ENCODE measurements at places on chromosomes 5 and 9.

DNA sequence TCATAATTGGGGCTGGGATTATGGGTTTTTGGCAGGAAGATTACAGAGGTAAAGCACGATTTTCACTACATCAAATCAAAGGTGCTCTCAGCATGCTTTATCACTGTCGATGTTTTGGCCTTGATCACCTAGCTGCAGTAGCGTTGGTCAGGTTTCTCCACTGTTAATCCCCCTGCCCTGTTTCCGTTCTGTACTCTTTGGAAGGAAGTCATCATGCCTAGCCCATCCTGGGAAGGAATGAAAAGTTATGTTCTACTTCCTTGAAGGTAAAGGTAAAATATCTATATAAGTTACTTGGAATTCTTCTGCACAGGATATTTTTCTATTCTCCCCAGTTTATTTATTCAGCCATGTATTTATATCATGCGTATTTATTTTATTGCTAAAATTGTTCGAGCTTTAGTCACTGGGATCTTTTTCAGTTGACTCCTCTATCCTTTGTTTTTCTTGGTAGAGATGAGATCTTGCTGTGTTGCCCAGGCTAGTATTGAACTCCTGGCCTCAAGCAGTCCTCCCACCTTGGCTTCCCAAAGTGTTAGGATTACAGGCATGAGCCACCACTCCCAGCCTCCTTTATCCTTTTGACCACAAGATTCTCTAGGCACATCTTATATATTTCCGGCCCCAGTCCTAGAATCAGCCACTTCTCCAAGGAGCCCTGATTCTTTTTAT lies 25.3 kb downstream of the FAF2 start:
- no peak for DNase-seq

DNA sequence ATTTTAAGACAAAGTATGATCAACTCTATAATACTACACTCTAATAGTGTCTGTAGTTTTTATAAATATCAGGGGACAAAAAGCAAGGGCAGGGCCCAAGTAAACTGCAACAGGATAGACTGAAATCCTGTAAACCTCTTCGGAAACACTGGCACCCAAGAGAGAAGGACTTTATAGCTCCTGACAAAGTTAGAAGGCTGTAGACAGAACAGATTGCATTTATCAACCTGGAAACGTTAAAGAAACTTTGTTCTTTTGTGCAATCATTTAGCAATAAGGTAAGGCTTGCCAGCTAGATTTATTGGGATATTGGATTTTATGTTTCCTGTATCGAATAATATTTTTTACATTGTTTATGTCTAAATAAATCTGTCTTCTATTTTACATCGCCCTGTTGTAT lies 91.8 kb upstream of the MAN2A1 start:
- DNase-seq, result no peak

DNA sequence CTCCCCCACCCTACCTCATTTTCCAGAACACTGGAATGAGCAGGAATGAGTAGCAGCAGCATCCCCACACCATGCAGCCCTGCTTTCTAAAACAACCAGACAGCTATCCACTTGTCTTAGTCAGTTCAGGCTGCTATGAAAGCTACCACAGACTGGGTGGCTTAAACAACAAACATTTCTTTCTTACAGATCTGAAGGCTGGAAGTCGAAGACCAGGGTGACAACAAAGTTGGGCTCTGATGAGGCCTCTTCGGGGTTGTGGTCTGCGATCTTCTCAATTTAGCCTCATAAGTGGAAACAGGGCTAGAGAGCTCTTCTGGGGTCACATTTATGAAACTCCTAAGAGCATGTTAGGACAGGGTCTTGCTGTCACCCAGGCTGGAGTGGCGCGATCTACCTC lies 38.9 kb downstream of the LPAR1 start:
- no peak for DNase-seq

- no peak for DNase-seq
Measured at GRCh38 chr5:160333721-160334120, 21.4 kb upstream of the CCNJL start.

DNA sequence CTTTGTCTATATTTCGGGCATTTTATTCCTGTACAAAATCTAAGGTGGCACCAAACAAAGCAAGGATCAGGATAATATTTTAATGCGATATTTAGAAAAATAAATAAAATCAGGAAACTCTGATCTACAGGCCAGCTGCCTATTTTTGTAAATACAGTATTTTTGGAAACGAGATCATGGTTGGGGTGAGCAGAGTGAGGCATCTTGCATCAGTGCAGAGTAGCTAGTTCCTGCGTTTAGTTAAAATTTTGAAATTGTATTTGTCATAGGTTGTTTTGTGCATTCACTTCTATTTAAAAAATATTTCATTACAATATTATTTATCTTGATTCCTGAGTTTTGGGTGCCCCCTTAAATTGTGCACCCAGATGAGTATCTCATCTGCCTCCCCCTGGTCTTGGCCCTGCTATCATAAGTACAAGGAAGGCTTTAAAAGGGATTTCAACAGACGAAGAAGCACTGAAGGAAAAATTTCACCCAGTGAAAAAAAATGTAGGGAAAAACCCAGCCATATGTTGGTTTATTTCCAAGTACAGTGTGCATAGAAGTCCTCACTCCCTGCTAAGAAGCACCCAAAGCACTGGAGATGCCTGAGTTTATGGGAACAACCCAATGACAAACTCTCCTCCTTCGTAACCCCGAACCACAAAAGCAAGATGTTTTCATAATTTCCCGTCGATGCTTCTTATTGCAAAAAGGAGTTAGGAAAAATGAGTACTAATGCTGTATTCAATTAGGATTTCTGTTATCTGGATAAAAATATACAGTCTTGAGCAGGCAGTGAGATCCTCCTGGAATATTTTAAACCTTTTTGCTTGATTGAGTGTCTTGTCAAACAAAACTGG lies 304.7 kb upstream of the CLINT1 start:
- no peak for DNase-seq

DNA sequence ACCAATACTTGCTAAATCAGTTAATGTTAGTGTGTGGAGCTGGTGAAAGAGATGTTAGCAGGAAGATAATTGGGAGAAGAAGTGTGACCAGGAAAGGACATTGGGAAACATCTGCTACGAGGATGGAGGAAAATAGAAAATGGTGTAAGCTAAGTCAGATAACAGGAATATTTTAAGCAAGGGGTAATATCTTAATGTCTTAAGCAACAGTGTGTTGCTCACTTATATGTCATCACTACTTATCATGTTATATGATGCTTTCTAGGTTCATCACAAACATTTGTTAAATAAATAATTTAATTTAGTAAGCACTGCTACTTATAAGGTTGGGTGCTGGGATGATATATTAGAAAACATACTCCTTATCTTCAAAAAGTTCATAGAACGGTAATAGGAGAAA lies 326.1 kb downstream of the EDIL3 start:
- no peak for DNase-seq

- DNase-seq, result no peak
Measured at GRCh38 chr5:35063414-35063813, 15.7 kb upstream of the AGXT2 start.

GRCh38 chr9:32344551-32345182 lies 39.8 kb upstream of the ACO1 start:
- DNase-seq, result no peak
